ENCODE measurements at places on chromosomes 1 and 21.

DNA sequence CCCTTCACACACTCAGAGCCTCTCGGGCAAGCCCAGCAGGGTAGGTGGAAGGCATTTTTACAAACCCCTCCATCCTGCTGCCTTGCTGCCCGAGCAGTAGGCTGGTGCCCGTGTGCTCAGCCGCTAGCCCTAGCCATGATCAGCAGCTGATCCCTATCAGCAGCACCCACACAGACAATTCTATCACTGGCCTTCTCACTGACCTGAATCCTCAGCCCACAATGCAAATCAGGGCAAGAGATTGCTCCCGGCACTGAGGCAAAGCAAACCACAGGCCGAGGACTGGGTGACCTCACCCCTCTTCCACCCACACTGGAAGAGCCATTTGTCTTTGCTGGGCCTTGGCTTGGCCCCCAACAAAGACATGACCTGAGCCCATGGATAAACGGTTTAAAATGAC lies 895 bp upstream of the PDZK1 start:
- DNase-seq, result no peak

- no peak for DNase-seq
Observed at GRCh38 chr1:158027508-158027907, 34.1 kb downstream of the KIRREL1 start.

GRCh38 chr1:2399890-2400575 lies 8.4 kb downstream of the RER1 start:
- DNase-seq, result no peak

GRCh38 chr1:85943526-85943925 lies 213.0 kb downstream of the COL24A1 start:
- DNase-seq, result no peak

DNA sequence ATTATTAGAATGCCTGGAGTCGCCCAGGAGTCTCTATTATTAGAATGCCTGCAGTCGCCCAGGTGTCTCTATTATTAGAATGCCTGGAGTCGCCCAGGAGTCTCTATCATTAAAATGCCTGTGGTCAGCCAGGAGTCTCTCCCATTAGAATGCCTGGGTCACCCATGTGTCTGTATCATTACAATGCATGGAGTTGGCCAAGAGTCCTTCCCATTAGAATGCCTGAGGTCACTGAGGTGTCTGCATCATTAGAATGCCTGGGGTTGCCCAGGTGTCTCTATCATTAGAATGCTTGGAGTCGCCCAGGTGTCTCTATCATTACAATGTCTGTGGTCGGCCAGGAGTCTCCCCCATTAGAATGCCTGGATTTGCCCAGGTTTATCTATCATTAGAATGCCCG lies 66.9 kb downstream of the RNF187 start:
- no peak for DNase-seq

GRCh38 chr1:16258591-16259135 lies 21.7 kb upstream of the CPLANE2 start:
- no peak for DNase-seq

- DNase-seq, result no peak
Observed at GRCh38 chr1:6152882-6153281, 27.2 kb downstream of the CHD5 start.

DNA sequence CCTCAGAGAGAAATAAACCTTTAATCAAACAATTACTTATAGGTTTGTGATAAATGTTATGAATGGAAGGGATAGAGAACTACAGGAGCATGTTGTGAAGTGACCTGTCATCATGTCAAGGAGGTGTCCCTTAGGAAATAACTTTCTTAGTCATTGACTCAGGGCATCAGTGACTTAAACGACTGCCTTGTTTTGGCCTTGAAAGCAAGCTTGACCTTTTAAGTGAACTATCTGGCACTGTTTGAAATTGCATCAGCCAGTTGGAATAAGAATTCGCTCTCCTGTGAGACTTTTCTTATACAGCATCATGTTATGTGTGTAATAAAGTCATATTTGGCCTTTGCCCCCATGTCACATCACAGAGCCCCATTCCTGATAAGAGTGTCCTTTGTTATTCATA lies 30.9 kb downstream of the LRRC8B start:
- DNase-seq, result no peak

- DNase-seq, result no peak
Observed at GRCh38 chr1:59057211-59057694, 239.6 kb upstream of the FGGY start.

- no peak for DNase-seq
Observed at GRCh38 chr1:172497230-172497629, 35.7 kb upstream of the SUCO start.
